ENCODE measurements at places on chromosomes 5 and 9.

GRCh38 chr9:133144142-133144903, 19.4 kb downstream of the GBGT1 start:
- H3K27ac ChIP-seq = 0 out of 2 replicates have a peak overlapping the region, but pooled peaks have one; percentile 43
- peaks cover 17% of the 10 kb centered on the region for H3K4me1 ChIP-seq
- H3K27me3 ChIP-seq = no peaks in the 10 kb centered on the region
- H3K4me3 ChIP-seq = peak overlapping the region; percentile 31

GRCh38 chr9:95940265-95940664, 64.8 kb downstream of the ERCC6L2 start:
- DNase-seq = peak; percentile 28
- peaks cover 4% of the 10 kb centered on the region for H3K4me1 ChIP-seq
- peaks cover 12% of the 10 kb centered on the region for H3K36me3 ChIP-seq
- H3K4me3 ChIP-seq = no peak overlapping the region

DNA sequence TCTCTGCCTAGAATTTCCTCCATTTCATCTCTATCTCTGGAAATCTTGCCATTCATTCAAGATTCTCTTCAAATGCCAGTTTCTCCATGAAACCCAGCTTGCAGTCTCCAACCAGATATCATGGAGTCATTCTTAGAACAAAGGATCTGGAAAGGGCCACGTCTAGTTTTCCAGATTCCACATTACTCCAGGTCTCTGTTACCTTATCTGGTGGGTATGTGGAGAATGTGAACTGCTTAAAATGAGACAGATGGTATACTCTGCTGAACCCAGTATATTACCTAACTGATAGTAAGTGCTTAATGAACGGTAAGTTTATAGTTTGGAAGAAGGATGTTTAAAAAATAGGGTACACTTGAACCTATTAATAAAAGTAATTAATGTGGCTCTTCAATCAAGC, 52.3 kb upstream of the ZSWIM6 start:
- no peak overlapping the region for H3K4me3 ChIP-seq
- no peak overlapping the region for H3K27ac ChIP-seq
- peak; percentile 6 for DNase-seq
- no peaks in the 10 kb centered on the region for H3K36me3 ChIP-seq

GRCh38 chr5:148962761-148963324, 100.0 kb downstream of the SH3TC2 start:
- no peak for DNase-seq
- no peak overlapping the region for H3K4me3 ChIP-seq
- no peak overlapping the region for H3K27ac ChIP-seq
- H3K36me3 ChIP-seq = no peaks in the 10 kb centered on the region

- no peaks in the 10 kb centered on the region for H3K4me1 ChIP-seq
- no peak overlapping the region for H3K4me3 ChIP-seq
- H3K27me3 ChIP-seq = no peaks in the 10 kb centered on the region
- DNase-seq = no peak
- no peak overlapping the region for H3K27ac ChIP-seq
Measured at GRCh38 chr5:72301557-72301956, 18.5 kb downstream of the MRPS27 start.

DNA sequence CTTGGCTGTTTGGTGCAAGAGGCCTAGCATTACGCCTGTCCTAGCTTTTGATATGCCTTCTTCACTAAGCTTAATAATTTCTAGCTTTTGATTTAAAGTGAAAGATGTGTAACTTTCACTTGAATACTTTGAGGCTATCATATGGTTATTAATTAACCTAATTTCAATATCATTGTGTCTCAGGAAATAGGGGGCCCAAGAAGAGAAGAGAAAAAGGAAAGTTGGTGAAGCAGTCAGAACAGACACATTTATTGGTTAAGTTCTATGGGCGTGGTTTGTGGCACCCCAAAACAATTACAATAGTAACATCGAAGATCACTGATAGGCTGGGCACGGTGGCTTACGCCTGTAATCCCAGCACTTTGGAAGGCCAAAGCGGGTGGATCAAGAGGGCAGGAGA, 40.9 kb upstream of the F2RL2 start:
- H3K4me3 ChIP-seq = no peak overlapping the region
- H3K27me3 ChIP-seq = no peaks in the 10 kb centered on the region
- DNase-seq = no peak
- H3K36me3 ChIP-seq = no peaks in the 10 kb centered on the region

DNA sequence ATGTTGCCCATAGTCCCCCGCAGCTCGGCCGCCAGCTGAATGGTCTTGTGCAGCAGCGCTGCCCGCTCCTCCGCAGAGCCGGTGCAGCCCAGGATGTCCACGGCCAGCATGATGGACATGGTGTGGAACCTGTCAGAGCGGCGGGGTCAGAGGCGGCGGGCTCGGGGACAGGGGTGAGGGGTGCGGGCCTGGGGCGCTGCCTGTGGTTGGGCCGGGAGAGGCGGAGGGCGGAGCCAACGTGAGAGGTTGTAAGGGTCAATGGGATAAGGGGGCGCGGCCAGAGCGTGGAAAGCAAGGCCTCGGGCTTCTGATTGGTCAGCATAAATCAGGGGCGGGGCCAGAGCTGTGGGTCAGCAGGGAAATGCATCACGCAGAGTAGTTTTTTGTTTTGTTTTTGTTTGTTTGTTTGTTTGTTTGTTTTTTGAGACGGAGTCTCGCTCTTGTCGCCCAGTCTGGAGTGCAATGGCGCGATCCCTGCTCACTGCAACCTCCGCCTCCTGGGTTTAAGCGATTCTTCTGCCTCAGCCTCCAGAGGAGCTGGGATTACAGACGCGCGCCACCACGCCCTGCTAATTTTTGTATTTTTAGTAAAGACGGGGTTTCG, 6.8 kb upstream of the TOR2A start:
- no peaks in the 10 kb centered on the region for H3K36me3 ChIP-seq
- no peaks in the 10 kb centered on the region for H3K4me1 ChIP-seq

Data from IMR-90 (cell line).